ENCODE measurements at places on chromosomes 1 and 21.

DNA sequence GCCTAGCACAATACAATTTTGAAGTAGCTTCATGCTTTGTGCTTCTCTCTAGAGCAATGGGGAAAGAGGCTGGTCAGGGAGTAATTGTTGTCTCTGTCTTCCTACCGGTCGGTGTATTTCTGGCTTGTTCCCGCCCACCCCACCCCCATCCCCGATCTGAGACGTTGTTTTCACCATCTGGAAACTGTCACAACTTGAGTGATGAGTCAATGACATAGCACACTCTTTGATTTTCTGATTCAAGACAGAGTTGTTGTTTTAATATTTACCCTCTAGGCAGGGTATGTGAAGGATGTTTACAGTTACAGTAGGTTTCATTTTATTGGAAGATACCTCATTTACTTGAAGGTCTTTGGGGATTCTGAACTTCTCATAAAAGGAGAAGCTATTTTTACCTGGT, 7.0 kb downstream of the IL12RB2 start:
- DNase-seq: no peak

GRCh38 chr1:55636696-55637095, 421.5 kb upstream of the USP24 start:
- no peak for DNase-seq

- DNase-seq: no peak
Observed at GRCh38 chr1:1937549-1938275, 18.6 kb upstream of the TMEM52 start.

DNA sequence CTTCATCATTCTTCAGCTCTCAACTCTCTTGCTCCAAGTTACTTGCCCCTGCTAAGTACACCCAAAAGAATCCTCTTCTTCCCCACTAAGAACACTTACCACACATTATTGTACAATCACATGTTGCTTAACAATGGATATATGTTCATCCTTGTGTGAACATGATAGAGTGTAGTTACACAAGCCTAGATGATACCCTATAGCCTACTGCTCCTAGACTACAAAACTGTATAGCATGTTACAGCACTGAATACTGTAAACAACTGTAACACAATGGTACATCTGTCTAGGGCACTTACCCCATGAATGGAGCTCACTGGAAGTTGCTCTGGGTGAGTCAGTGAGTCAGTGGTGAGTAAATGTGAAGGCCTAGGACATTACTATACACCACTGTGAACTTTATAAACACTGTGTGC, 77.4 kb downstream of the RERE start:
- no peak for DNase-seq

- DNase-seq: no peak
Observed at GRCh38 chr1:168098534-168099320, 38.0 kb downstream of the GPR161 start.

All from stimulated activated CD8-positive, alpha-beta memory T cell treated with anti-CD3 and anti-CD28 coated beads, Interleukin-4, amount 100 ng/mL, for 24 hours (primary cell).